ENCODE measurements at places on chromosomes 3 and 15.

- DNase-seq: no peak
These were observed 130.6 kb downstream of the CTNNB1 start for GRCh38 chr3:41329881-41330280.

GRCh38 chr3:98376631-98377030, 13.8 kb upstream of the OR5K3 start:
- DNase-seq: no peak

- DNase-seq: no peak
These were observed 14.3 kb downstream of the PPCDC start for GRCh38 chr15:75037685-75038084.

DNA sequence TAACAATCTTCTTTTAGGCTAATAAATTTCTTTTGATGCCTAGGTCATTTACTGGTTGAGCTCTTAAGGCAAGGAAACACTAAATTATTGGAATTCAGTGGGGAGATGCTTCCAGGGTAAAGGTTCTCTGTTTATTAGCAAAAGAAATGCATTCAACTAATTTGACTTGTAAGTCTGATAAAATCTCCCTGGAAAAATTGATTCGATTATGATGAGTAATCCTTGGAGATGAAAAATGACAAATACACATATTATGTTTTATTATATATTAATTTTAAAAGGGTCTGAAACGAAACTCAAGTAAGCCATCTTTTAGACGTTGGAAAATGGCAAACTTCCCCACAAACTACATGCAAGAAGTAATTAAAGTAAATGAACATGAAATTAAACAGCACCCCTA, 328.0 kb downstream of the FOXP1 start:
- DNase-seq: no peak

GRCh38 chr3:78871048-78871447, 896.8 kb downstream of the ROBO1 start:
- no peak for DNase-seq

- DNase-seq: no peak
These were observed 405.3 kb upstream of the SUCLG2 start for GRCh38 chr3:68059628-68060152.

- no peak for DNase-seq
These were observed 1.2 kb upstream of the TMEM158 start for GRCh38 chr3:45227071-45227820.

- DNase-seq: no peak
These were observed 40.3 kb downstream of the RGMA start for GRCh38 chr15:93048759-93049161.

DNA sequence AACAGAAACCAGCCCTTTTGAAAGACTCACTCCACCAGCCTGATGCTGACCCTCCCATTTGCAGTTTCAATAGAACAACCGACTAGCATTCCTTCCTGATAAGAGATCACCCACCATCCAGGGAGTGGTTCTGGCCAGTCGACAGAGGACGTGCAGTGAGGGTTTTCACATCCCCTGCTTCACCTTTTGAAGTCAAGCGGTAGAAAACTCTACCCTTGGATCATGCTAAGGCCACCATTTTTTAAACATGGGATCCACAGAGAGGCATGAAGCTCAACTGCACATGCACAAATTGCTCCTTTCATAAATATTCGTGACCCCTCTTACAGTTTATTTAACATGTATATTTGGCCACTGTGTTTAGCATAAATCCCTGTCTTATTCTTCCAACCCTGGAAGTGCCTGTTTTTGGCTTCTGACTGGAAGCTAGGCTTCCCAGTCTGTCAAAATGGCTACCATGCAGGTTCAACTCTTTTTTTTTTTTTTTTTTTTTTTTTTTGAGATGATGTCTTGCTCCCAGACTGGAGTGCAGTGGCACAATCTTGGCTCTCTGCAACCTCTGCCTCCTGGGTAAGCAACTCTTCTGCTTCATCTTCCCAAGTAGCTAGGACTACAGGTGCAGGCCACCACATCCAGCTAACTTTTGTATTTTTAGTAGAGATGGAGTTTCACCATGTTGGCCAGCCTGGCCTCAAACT, 1.0 kb upstream of the THUMPD3 start:
- DNase-seq: no peak

DNA sequence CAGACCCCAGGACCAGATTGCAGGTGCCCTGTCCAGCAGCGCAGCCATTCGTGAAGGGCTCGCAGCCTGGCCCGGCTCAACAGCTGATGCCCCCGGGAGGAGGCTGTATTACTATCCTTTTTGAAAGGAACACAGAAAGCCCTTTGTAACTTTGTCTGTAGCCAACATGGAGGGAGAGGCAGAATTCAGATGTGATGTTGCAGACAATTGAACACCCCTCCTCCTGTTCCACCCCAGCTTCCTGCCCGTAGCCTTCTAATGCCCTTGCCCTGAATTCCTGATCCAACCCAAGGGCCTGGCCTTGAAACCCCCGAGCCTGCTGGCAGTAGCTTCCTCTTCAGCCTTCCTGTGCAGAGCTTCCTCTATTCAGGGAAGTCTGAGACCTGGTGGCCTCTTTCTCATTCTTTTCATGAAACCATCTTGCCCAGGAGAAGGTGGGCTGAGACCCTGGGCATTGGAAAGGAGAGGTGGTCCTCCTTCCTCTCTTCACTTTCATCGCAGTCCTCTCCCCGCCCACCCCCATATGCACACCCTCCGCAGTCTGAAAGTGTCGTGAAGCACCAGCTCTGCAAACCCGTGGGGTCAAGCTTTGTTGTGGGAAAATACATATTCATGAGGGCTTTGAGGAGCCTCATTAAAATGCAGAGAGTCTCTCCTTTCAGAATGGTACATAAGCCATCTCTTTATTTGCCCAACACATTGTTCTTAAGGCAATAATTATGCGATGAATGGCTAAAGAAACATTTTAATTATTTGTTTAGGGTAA, 109.2 kb downstream of the APBA2 start:
- DNase-seq: no peak

GRCh38 chr3:123582315-123582714, 2.5 kb downstream of the HACD2 start:
- no peak for DNase-seq

DNA sequence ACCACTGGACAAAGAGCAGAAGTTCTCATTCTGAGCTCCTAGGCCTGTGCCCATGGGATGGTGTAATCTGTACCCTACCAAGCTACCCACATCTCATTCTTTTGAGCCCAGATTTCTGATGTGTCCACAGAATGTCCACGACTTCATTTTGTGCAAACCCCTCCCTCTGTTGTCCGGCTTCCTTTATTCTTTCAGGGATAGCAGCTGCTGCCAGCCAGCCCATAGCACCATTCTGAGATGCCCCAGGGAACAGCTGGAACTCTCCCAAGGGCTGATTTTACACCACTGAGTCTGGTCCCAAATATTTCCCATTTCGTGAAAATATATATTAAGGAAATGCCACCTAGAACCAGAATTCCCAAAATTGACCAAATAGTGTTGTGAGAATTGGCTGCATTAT, 236.6 kb downstream of the SATB1 start:
- DNase-seq: no peak

GRCh38 chr15:74377831-74378766, 10.7 kb upstream of the CYP11A1 start:
- no peak for DNase-seq

GRCh38 chr3:116743062-116743461, 33.5 kb downstream of the TUSC7 start:
- no peak for DNase-seq

- DNase-seq: no peak
These were observed 17.7 kb downstream of the IREB2 start for GRCh38 chr15:78455749-78456148.

- DNase-seq: no peak
These were observed 18.4 kb downstream of the ARMC8 start for GRCh38 chr3:138205527-138205926.

DNA sequence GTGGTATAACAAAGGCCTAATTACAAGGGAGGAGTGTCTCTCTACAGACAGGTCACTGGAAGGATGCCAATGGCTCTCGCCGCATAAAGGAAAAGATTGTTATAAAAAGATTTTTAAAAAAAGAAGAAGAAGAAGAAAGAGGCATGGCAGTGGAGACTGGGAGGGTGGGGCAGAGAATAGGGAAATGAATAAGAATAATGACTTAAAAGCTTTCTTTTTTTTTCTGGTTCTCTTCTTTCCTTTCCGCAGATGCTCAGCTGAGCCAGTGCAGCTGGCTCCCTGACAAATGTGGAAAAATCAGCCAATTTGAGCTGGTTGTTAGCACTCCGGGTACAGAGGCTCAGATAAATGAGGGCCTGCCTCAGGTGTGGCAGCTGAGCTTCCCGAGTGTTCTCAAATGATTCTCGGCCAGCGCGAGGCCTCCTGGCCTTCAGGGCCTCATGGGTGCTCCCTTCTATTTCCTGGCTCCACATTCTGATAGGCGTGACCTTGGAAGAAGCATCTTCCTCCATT, 234.1 kb downstream of the RORA start:
- DNase-seq: no peak

GRCh38 chr3:59303452-59303851, 253.6 kb upstream of the CFAP20DC start:
- no peak for DNase-seq

- DNase-seq: no peak
These were observed 13.1 kb upstream of the GP9 start for GRCh38 chr3:129047553-129047839.

DNA sequence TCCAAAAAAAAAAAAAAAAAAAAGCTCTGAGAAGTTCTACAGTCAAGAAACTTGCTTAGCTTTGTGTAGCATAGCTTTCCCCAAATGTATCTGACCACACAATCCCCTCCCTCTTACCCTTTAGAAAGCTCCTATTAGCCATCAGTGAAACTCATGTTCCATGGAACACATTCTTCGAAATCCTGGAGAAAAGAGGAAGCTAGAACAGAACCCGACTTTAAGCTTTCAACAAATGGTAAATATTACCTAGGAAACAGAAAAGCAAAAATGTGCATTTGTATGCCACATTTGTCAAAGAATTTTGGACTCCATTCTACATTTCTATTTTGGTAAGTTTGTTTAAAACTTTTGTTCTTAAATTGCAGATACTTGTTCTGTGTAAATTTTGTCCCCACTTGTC, 17.4 kb upstream of the CRTC3 start:
- no peak for DNase-seq

GRCh38 chr3:100090669-100091005, 23.7 kb downstream of the FILIP1L start:
- DNase-seq: no peak

All from CD4-positive, alpha-beta T cell treated with Interferon alpha-2 for 1 hour (primary cell).